Stimulated activated CD8-positive, alpha-beta memory T cell treated with anti-CD3 and anti-CD28 coated beads, Interleukin-12 subunit alpha, Interleukin-12 subunit beta, amount 100 ng/mL, for 4 hours (primary cell): ENCODE measurements at places on chromosomes 3 and 15.

DNA sequence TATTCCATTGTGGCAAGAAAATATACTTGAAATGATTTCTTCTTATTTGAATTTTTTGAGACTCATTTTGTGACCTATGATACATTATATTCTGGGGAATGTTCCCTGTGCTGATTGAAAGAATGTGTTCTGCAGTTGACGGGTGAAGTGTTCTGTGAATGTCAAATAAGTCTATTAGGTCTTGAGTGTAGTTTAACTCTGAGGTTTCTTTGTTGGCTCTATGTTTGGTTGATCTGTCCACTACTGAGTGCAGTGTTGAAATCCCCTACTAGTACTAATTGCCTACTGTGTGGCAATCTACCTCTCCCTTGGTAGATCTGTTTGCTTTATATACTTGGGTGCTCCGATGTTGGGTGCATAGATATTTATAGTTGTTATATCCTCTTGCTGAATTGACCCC lies 46.3 kb upstream of the VEPH1 start:
- no peak for DNase-seq

DNA sequence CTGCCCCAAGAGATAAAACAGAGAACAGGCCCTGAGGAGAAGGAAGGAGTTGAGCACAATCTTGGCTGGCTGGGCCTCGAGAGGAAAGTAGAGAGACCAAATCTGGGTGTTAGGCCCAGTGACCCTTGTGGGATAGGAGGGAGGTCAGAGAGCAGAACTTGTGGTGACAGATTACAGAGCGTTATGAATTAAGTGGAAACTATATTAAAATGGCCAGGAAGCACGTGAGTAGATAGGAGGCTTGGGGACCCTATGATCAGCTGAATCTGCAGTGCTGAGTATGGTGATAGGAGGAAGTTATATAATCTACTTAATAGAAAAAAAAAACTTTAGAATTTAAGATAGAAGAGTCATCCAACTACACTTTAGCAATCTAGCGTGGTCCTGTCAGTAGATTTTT lies 30.0 kb downstream of the ST6GAL1 start:
- DNase-seq = no peak

- no peak for DNase-seq
These were observed 87.0 kb downstream of the SV2B start for GRCh38 chr15:91186904-91187656.

- DNase-seq = no peak
These were observed 91.1 kb downstream of the WNT7A start for GRCh38 chr3:13788522-13789424.

- DNase-seq = no peak
These were observed 88.7 kb downstream of the CBLB start for GRCh38 chr3:105780107-105780506.

DNA sequence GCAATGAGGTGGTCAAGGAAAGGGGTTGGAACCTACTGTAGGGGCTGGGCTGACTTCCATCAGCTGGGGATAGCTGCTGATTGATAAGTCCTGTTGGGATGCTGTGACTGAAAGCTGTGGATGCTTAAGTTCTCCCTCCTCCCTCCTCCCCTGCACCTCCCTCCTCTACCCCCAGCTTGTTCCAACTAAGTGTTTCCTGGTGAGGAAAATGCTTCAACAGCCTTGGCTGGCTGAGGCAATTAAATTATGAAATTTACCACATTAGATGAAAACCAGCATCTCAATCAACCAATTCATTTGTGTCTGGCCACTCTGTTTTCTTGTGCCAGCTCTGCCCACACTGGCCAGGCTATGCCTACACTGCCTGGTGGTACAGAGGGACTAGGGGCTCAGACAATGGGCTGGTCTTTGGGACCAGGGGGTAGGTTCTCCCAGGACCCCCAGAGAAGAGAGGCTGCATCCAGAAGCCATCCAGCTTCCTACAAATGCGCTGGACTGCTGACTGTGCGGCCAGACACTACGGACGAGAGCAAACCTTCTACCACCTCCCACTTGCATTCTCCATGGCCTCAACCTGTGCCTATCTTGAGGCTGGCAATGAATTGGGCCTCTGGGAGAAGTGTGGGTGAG lies 2.5 kb downstream of the KLHL25 start:
- DNase-seq = no peak
